DMS79 treated with DMSO at 0.1 percent for 48 hours (cell line): ENCODE measurements at places on chromosomes 2 and 18.

DNA sequence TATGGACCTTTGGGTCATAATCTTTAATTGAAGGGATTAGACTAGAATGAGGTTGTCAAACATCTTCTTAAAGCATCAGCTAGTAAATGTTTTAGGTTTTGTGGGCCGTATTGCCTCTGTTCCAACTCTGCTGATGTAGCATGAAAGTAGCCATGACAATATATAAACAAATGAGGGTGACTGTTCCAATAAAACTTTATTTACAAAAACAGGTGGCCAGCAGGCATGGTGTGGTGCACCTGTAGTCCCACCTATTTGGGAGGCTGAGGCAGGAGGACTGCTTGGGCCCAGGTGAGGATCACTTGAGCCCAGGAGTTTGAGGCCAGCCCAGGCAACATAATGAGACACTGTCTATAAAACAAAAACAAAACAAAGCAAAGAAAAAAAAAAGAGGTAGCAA is 18.4 kb downstream of the LIPG start:
- DNase-seq: no peak

GRCh38 chr2:176115883-176116813 is at the start of gene HOXD10:
HOXD10 (plus strand) TSS chr2:176116778; CDS start chr2:176116834, 56 bp downstream.
- DNase-seq: peak; percentile 74

DNA sequence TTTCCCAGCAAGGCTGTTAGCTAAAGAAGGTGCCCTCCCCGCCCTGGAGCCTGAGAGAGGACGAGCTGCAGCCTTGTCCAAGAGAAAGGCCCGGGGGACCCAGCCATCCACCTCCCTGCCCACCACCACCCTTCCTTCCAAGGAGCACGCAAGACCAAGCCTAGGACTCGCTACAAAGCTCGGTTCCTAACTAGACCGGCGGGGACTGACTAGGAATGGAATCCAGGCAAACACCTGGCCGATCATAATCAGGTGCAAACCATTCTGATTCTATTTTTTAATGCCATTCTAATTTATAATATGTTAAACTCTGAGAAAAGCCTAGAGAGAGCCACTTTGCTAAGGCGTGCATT is 19.7 kb upstream of the TUBB6 start:
- DNase-seq: no peak

- DNase-seq: no peak
Measured at GRCh38 chr18:10791169-10791831, 265.5 kb downstream of the NAPG start.

DNA sequence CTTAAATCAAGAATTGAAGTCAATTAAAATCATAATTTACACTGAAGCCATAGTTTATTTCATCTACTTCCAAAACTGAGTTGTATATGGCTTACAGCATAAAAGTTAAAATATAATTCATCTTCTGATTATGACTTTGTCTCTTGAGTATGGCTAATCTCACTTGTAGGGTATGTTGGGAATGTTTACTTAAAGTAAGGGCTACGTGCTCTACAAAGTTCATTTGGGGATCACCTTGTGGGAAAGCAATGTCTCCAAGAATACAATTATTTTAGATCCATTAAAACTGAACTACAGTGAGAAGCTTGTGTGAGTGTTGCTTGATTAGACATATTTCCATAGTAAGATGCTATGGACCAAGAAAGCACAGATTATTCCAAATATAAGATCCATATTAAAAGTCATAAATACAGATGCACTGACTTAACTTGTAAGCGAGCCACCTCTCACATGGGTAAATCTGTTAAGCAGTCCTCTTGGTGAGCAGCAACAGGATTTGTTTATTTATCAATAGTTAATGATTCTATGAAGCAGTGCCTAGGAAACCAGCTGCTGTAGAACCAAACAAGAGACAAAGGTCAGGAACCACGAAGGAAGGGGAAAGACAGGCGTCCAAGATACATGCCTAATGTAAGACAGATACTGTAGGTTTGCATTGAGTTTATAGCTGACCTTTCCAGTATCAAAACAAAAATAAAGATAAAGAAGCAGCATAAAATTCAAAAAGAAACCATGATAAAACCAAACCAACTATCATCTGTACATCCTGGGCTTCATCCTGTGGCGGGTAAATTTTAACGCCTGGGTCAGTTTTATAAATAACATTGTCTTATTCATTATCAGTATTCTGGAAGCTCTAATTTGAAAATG is 24.8 kb downstream of the DSG4 start:
- no peak for DNase-seq

DNA sequence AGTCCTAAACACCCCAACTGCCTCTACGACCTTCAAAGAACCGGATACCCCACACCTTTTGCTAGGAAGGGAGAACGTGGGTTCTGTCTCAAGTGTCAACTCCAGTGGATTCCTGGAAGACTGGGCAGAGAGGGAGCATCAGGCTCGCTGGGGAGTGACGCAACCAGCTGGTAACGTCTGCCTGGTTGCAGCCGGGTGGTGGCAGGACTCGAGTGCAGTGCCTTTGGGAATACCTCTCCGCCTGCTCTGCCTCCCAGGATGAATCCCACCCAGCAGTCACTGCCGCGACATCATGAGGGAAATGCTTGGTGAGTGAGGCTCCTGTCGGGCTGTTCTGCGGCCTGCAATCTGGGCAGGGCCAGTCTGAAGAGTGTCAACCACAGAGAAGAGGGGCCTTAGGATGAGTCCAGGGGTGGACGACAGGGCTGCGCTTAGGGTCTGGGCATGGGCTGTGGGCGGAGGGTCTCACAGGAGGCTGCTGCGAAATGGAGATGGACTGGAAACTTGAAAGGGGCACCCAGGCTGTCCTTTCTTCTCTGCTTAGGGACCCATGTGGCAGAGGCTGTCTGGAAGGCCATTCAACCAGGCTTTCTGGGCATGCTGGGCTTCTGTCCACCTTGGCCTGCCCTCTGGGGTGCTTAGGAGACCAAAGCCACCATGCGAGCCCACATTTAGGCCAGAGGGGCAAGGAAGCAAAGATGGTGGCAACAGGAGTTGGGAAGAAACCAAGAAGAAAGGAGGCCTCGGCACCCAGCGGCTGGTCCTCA is 12.9 kb downstream of the GPR17 start:
- no peak for DNase-seq

DNA sequence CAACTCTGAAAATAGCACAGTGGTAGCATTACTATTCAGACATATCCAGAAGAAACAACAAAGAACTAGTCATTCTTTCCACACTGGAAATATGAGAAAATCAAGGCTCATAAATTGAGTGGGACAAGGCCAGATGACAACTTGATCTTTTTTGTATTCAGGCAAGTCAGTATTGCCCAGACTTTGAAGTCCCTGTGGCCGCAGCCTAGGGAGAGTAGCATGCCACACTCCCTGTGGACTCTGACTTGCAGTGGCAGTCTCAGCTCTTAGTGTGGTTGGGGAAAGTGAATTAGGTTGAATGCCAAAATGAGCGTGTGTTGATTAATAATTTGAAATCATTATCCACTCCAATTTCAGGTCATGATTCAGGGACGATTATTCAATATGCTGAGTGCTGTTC is 53.8 kb upstream of the TMEM177 start:
- DNase-seq: no peak

- no peak for DNase-seq
Measured at GRCh38 chr18:62912885-62913284, 197.5 kb downstream of the PHLPP1 start.

- peak; percentile 79 for DNase-seq
Measured at GRCh38 chr2:231926761-231927565, 767 bp upstream of the NPPC start.

- no peak for DNase-seq
Measured at GRCh38 chr18:12032786-12033642, 51.7 kb downstream of the IMPA2 start.

DNA sequence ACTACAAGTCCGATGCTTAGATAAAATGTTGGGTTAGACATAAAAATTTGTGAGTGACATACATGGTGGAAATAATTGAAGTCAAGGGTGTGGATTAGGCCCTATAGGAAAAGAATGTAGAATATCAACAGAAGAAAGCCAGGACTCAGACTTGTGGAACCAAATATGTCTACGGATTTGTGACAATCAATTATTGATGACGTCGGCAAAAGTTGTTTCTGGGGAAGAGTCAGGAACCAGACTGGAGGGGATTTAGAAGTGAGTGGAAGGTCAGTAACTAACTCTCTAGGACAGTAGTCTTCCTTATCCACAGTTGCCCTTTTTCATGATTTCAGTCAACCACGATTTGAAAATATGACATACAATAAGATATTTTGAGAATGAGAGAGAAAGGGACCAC is 130.9 kb upstream of the TANK start:
- no peak for DNase-seq

DNA sequence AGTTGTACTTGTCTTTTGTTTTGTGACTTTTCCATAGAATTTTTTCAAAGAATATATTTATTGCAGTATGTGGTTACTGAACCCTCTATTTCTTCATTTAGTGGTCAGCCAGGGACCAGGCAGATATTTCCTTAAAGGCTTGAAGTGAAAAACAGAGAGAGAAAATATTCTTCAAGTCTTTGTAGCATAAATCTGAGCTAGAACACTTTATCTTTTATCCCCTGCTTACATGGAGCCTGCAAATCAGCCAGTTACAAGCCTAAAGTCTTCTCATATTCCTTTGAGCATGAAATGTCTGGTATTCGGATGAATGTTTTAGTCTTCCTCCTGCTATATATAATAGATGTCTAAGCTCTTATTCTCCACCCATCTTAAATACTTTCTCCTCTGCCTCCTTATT is 1557.5 kb upstream of the ACVR2A start:
- no peak for DNase-seq

DNA sequence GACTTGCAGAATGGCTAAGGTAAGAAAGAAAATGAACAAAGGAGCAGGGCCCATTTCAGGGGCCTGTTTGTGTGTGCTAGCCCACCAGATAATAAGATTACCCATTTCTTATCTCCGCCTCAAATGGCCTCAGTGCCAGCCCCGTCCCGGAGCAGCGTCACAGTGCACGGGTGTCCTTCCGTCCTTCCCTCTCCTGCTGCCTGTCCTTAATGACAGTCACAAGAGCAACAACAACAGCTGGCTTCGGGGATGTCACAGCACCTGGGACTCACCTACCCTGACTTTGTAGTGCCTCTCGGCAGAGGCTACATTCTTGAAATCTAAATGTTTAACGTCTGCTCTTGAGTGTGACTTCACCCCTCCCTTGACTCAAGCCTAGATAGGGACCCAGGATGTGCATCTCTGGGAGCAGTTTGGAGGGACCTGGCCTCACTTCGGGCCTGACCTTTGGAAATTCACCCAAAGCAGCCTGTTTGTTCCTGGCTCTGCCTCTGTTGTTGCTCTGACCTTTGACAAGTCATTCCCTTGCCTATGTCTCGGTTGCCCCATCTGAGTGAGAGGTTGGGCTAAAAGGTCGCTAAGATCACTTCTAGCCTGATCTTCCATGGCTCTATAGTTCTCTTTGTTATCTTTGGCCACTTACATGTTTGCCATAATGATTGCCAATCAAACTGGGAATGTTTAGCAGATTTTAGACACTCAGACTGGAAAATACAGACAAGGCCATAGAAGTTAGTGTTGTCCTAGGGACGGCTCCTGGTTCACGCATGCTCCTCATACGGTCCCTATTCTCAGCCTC is 122.5 kb downstream of the KLHL29 start:
- DNase-seq: no peak

- no peak for DNase-seq
Measured at GRCh38 chr2:238132463-238133450, 5.7 kb upstream of the KLHL30 start.

- no peak for DNase-seq
Measured at GRCh38 chr2:101998896-101999789, 7.4 kb downstream of the IL1R2 start.

GRCh38 chr2:130796290-130796689 is 40.4 kb upstream of the ARHGEF4 start:
- DNase-seq: no peak

DNA sequence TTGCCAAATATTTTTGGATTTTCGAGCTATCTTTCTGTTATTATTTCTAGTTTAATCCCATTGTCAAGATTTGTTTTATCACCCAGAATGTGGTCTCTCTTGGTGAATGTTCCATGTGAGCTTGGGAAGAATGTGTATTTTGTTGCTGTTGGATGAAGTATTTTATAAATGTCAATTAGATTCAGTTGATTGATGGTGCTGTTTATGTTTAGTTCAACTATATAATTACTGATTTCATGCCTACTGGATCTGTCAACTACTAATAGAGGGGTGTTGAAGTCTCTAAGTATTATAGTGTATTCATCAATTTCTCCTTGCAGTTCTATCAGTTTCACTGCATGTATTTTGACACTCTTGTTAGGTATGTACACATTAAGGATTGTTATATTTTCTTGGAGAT is 34.7 kb upstream of the RMND5A start:
- no peak for DNase-seq

DNA sequence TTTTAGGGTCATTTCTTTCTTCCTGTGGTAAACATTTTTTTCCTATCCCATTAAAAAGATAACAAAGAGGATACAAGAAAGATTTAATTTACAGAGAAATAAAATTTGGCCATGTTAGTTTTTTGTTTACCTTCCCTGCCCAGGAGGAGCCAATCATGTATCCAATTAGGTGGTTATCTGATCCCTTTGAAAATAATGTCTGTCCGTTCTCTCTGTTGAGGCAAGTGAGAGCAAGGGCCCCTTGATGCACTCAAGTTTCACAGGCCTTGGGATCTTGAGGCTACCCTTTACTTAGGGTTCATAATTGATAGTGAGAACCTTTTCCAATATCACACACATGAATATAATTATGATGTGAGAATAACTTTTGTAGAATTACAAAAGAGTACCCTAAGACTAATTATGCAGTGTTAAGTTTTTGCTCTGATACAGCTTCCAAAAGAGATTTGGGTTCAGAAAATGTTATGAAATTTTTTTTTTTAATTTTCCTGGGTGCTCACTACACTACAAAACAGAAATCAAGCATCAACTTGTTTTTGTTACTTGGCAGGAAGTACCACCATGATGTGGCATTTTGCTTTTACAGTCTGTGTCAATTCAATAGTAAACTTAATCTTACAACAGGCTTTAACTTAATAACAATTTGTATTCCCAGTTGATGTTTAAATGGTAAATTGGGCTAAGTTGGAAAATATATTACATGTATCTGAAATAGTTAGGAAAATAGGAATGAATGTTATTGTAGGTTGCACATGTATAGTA is 42.0 kb downstream of the AFTPH start:
- no peak for DNase-seq

DNA sequence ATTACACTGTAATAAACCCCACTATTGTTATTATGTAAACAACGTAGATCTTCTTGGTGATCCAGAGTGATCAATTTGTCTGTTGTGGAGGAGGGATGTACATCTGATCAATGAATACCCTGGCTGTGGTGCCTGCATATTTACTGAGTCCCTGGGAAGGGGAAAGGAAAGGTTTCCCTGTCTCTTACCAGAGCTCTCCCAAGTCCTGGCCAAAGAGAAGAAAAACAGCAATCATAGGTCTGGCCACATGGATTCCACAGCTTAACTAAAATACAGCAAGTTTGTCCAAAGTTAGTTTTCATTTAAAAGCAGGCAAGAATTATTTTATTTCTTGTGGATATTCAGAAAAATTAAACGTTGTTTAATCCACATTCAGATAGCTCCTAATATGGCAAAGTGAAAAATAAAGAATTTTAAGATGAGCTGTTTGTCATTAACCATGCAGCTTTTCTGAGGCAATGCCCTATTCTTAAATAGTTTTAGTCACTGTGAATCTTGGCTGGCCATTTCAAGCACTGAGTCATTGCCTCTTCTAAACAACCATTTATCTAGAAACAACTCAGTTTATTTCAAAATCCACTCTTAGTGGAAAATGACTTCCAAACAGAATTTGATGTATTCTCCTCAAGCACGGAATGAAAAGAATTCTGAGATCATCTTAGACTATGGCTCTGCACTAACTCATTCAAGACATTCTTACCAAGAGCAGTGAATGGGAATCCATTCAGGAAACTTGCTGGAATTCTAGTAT is 1004.4 kb upstream of the CDH2 start:
- no peak for DNase-seq

- no peak for DNase-seq
Measured at GRCh38 chr2:177172034-177172880, 40.3 kb upstream of the HNRNPA3 start.
